ENCODE measurements at places on chromosomes 5 and 9.

GRCh38 chr9:38060681-38061080, 8.3 kb downstream of the SHB start:
- DNase-seq: no peak

DNA sequence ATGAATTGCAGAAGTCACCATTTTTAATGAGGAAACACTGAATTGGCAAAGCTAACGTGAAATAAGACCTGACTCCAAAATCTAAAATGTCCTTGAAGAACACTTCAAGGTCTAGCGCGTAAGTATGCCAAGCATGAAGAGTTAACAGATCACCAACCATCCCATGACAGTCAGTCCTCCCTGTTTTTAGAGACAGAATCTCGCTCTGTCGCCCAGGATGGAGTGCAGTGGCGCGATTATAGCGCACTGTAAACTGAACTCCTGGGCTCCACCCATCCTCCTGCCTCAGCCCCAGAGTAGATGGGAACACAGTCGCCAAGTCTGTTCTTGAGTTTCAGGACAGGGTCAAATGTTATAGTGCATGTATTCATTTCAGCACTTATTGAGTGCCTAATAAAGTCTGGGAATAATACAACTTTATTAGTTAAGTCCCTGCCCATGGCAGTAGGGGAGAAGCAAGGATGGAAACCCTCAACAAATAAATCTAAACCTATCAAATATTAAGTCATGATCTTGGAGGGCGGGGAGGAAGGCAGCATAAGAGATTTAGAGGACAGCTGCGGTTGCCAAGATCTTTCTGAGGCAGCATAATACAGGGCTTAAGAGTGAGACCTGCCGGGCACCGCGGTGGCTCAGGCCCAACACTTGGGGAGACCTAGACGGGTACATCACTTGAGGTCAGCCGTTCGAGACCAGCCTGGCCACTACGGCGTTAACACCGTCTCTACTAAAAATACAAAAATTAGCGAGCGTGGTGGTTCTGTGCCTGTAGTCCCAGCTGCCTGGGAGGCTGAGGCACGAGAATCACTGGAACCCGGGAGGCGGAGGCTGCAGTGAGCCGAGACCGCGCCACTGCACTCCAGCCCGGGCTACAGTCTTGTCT, 1.1 kb downstream of the ATPSCKMT start:
- DNase-seq: peak; percentile 28

DNA sequence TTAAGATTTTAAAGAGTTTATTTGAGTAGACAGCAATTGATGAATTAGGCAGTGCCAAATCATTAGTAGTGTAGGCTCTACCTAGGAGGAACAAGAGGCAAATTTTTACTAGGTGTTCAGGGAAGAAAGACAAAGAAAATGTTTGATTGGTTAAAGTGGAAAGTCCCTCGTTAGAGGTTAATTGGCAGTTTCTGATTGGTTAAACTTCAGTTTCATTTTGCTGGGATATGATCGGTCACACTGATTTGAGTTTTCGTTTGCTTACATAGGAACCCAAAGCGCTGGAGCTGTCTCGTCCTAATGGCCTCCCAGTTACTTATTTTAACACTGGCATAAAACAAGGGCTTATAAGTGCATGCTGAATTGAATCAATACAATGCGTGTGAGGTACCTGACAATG, 15.1 kb downstream of the DMAC1 start:
- no peak for DNase-seq

GRCh38 chr5:100430268-100431195, 104.6 kb upstream of the FAM174A start:
- DNase-seq: peak; percentile 4

- peak; percentile 53 for DNase-seq
Observed at GRCh38 chr9:97803167-97804058, 49.6 kb upstream of the FOXE1 start.

DNA sequence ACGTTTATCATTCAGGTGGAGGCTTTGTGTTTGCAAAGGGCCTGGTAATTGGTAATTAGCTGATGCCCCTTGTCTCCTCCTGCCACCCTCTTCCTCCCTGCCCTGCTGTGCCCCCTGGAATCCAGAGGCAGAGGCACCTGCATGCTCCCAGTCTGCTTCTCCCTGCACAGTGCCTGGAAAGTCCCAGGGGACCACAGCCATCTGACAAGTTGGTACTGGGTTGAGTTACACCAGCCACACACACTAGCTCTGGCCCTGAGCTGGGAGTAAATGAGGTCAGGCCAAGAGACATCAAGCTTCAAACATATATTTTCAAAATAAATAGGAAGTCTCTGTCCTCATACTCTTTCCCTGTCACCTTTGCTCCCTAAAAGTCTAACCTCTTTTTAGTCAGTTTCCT, 56.3 kb downstream of the INSYN2B start:
- DNase-seq: no peak

DNA sequence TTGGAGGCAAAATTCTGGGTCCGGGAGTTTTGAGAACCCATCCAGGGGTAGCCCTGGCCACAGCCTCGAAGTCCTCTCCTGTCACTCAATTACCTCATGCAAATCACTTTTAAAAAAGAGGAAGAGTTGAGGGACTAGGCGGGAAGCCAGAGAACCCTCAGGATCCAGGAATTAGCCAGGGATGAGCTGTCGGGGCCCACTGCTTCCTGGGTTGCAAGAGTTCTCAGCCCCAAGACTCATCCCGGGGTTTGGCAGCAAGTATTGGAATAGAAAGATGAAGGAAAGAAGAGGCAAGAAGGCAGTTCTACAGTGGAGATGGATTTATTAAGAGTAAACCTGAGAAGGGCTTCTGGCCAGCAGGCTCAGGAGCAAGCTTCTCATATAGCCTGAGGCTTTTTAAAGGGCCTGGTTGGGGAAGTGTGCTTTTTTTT, 25.6 kb downstream of the C9orf50 start:
- DNase-seq: no peak

DNA sequence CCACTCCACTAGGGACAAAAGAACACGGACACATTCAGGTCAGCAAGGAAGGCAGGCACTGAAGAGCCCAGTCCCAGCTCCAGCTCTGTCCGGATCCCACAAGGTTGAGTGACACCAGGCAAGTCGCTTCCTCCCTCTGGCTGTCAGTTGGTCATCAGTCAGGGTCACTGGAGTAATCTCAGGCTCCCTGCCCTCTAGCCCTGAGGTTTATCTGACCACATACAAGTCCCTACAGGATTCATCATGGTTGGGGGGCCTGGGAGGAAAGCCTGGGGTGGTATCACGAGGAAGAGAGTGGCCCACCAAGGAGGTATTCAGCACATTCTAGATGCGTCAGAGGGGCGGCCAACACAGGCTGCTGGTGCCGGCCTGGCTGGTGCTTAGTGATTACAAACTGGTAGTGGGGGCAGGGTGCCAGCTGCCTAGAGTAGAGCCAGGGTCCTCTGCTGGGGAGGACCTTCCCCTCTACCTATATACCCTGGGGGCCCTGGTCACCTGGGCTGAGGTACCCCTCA, 81.5 kb downstream of the SHB start:
- DNase-seq: no peak

- no peak for DNase-seq
Observed at GRCh38 chr9:112971415-112971814, 40.6 kb downstream of the ZNF883 start.

- DNase-seq: no peak
Observed at GRCh38 chr5:14383923-14384322, 197.7 kb upstream of the OTULINL start.

DNA sequence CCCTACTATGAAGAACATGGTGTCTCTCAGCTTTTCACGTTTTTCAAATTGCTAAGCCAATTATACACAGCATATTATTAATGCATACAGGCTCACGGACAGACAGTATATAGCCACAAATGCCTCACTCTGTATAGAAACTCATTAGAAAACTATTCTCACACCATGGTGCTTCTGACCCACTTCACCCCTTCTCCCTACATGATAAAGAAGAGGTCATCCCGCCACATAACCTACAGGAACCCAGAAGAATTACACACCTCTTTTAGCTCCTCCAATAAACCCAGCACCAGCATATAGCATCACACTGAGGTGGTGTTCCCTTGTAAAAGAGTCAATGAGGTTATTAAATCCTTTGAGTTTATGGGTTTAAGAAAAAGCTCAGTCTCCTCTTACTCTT, 5.6 kb downstream of the TLE1 start:
- DNase-seq: no peak

GRCh38 chr5:81420039-81420667, 26.2 kb upstream of the ACOT12 start:
- DNase-seq: peak; percentile 72

- DNase-seq: no peak
Observed at GRCh38 chr5:77139001-77139400, 51.9 kb upstream of the ZBED3 start.

DNA sequence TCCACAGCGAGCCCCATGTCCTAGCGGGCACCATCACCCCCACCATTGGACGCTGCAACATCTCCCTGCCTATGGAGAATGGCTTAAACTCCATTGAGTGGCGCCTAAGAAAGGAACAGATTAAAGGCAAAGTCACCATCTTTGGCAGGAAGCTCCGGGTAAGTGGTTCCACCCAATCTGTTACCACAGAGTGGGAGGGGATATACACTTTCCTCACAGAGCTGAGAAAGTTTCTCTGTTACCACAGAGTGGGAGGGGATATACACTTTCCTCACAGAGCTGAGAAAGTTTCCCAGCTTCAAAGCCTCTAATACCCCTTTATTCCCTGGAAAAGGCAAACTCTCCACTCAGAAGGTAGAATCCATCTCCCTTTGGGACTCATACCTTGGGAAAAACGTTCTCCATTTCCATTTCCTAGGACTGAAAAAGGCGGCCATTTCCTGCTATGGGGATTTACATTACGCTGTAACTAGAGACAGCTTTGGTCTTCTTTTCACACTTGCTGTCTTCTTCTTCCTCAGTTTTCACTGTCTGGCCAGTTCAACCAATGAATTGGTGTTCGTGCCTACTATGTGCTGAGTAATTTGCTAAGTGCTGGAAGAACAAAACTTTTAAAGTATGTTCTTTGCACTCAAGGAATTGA, 63.4 kb upstream of the WWC1 start:
- DNase-seq: no peak

DNA sequence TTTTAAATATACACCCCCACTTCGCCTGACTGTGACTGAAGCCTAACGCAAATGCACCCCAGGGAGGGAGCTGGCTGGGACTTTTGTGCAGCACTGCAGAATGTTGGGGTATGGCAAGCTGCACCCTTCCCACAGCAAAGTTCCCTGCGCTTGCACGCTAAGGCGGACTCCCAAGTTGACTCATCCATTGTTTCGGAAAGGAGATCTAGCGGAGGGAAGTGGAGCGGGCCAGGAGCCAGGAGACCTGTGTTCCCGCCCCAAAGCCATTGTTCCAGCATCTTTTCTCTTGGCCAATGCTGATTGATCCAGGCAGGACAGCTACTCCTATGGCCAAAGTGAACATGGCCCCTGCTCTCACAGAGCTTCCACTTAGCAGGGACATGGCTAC, 202.9 kb downstream of the AOPEP start:
- DNase-seq: no peak

GRCh38 chr9:34252670-34253459, 74.0 kb downstream of the UBAP1 start:
- DNase-seq: peak; percentile 41

DNA sequence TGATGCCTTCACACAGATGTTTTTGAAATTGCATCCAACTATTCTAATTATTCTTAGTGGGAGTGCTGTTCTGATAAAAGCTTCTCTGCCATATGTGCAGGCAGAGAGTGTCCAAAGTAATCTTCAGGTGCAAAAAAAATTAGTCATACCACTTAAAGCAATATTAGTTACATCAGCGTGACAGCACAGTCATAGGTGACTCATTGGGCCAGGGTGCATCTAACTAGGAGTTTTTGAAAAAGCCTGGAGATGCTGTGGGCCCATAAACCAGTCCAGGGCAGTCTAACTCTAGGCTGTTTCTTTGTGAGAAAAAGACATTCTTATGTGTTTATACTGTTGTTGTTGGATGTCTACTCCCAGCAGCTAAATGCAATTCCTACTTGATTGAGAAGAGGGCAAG, 33.0 kb upstream of the C6 start:
- DNase-seq: peak; percentile 84

DNA sequence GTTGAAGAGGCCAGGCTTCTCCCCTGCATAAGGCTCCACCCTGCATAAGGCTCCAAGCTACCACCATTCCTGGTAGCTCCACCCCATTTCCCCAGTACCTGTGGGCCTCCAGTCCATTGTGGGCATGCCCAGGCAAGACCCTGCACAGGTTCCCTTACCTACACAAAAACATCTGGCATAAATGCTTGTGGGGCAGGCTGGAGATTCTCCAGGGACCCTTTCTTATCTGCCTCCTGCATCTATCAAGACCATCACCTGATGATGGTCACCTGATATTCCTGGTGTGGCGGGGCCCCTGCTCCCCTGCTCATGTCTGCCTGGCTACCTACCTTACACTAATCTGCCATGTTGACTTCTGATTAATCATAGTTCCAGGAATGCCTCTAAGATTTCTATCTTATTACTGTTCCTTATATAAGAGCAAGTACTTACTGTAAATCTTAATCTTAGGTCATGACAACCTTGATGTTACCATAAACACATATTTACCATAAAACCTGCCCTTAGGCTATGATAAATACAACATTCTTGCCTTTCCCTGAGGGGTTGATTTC, 41.0 kb downstream of the FGD3 start:
- DNase-seq: no peak

DNA sequence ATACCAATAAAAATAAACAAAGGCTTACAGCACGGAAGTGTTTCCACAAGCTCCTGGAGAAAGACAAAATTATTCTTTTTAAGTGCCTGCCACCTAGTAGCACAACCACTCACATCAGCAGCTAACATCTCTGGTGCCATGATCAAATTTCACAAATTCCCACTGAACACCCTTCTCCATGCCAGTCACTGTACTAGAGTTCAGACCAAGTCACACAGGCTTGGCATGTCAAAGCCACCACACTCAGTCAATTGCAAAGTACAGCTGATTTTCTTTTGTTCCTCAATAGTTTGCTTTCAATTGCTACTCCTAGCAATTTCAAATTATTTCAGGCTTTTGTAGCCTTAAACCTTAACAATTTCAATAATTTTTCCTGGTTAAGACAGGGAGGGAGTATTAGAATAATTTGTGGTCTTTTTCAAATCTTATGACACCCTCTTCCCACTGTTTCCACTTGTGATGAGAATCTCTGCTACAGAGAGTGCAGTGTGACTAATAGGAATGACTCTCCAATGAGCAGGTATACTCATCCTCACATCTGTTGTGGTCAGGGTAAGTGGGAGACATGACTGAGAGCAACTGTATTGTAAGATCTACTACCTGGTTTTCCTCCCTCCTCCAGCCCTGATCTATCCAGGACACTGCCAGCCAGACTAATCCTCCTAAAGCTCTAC, 46.2 kb downstream of the RNF145 start:
- DNase-seq: peak; percentile 78

Data from RCC 7860 (cell line).